DMS79 treated with DMSO at 0.1 percent for 48 hours (cell line): ENCODE measurements at places on chromosomes 16 and 17.

- no peak for DNase-seq
Observed at GRCh38 chr16:77833921-77834634, 45.7 kb downstream of the VAT1L start.

GRCh38 chr16:51453251-51453650 lies 302.2 kb upstream of the SALL1 start:
- no peak for DNase-seq

DNA sequence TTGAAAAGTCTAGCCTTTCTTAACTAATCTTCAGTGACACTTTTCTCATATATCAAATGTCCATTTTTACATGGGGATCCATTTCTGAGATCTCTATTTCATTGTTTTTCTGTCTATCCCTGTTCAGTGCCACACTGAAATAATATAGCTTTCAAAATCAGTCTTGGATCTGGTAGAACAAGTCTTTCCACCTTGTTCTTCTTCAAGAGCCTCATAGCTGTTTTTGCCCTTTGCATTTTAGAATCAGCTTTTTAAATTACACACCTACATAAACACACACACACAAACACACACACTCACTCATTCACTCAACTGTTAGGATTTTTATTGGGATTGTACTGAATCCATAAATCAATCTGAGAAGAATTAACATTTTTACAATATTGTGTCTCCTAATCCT lies 19.2 kb downstream of the GSDMB start:
- DNase-seq: peak; percentile 27

DNA sequence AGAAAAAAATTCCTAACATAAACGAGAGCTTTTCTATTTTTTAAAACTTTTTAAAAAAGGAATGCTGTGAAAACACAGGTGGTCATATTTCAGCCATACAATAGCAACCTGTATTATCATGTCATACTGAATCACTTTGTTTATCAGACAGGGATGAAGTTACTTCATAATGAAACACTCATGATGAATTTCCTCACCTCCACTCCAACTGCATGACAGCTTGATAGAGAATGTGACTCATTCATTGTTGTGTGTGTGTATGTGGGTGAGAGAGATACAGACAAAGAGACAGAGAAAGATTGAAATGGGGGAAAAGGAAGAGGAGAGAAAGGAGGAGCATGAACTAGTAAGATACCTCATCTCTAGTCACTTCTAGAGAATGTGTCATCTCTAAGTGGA lies 109.0 kb downstream of the SYCE1L start:
- no peak for DNase-seq

DNA sequence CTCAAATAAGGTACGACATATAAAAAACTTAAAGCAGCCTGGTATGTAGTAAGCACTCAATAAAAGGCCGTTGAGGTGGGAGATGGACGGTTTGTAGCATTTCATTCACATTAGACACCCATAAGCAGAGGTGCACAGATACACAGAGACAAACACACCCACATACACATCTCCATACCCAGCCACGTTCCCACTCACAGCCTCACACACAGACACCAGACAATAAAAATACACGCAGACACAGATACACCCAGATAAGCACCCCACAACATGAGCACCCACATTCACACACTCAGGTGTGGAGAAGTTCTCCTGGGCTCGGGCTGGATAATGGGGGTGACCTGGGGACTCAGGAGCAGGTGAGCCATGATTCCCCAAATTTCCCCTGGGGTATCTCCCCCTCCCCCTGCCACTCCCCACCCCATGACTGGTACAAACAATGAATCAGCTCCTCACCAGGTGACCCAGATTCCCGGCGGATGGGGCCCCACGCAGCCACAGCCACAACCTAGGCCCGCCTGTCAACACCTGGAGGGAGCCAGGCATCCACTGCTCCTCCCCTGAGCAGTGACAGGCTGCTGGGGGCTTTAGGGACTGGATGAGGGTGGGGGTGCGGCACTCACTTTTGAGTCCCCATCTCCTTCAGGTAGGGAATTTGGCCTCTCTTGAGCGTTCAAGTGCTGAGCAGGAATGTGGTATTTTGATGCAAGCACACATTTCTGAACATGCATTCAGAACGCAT lies 2.7 kb downstream of the DLX3 start:
- no peak for DNase-seq

DNA sequence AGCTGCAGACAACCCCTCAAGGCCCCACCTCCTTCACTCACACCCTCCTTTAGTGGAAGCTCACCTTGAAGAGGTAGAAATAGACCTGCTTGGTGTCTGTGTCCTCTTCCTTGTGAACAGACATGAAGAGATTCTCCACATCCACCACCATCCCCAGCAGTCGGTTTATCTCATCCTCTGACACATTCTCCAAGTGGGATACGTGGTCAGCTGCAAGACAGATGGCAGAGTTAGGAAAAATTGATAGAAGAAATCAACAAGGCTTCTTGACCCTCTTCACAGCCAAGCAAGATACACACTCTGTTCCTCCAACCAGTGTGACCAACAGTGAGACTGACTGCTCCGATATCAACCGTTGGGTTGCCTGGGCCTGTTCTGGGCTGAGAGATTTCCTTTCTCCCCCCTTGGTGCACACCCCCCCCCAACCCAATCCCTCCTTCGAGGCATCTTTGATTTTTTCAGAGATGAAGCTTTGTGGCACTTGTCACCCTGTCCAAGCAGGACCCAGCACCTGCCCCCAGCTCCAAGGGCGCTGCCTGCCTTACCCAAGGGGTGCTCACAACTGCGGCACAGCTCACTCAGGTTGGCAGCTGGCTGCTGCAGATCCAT lies 902 bp downstream of the KAT2A start:
- no peak for DNase-seq

- no peak for DNase-seq
Observed at GRCh38 chr16:81843683-81844082, 64.6 kb downstream of the PLCG2 start.

DNA sequence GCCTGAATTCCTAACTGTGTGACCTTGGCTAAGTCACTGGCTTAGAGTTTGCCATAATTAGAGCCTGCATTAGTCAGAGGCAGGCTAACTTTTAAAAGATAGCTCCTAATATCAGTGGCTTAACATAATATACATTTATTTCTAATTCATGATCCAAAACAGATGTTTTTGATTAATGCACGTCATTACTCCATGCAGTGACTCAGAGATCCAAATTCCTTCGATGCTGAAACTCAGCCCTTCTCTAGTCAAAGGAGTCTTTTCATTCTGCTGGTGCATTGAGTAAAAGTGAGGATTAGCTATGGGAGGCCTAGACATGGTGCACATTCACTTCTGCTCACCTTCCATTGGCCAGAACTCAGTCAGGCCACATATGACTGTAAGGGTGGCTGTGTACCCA lies 49.8 kb downstream of the IRX3 start:
- DNase-seq: no peak

- no peak for DNase-seq
Observed at GRCh38 chr17:5809056-5809455, 224.7 kb upstream of the NLRP1 start.

DNA sequence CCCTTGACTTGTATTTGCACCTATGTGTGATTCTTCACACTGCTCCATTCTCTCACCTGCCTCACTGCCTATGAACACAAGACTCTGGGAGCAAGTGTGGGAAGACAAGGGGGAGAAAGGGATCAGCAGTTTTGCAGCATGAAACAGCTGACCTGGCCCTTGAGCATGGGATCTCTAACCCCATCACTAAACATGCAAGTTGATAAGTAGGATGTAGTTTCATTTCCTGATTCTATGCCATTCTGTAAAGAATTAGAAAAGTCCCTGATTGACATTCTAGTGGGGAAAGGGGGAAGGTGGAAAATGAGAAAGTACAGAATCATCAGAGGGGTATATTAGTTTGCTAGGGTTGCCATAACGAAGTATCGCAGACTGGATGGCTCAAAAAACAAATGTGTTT lies 25.3 kb upstream of the MYOCD start:
- no peak for DNase-seq

GRCh38 chr17:17115620-17116019 lies 73.4 kb downstream of the MPRIP start:
- DNase-seq: no peak

GRCh38 chr16:64211331-64211730 lies 910.5 kb downstream of the CDH11 start:
- DNase-seq: no peak

DNA sequence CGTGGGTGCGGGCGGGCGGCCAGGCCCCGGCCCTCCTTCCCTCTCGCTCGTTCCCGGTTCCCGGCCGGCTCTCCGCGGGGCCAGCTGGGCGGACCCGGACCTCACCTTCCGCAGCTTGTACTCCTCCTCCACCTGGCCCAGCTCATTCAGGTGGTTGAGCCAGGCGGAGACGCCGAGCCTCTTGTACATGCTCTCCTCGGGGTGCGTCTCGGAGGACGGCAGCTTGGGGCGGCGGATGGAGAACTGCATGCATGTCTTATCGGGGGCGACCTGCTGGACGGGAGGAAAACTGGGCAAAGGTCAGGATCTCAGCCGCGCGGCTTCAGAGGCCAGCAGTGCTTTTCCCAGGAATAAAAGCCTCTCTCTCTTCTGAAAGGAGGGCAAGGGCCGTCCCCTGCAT lies 85.4 kb downstream of the TBC1D16 start:
- no peak for DNase-seq

DNA sequence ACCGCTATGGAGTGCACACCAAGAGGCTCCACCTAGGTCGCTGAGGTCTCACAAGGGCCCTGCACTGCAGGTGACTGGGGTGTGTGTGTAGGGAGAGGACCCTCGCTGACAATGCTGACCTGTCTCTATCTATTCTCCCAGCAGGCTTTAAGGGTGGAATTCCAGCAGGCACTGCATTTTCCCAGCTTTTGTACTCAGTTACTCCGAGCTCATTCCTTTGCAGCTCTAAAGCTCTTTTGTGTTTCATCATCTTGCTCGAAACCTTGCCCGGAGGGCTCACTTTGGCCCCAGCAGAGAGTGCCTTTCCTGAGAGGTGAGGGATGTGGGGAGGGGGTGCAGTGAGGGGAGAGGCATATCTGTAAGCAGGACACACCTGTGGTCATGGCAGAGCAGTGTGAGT lies 39.3 kb downstream of the SMPD3 start:
- DNase-seq: no peak

- DNase-seq: no peak
Observed at GRCh38 chr17:82302991-82303943, 14.1 kb downstream of the CD7 start.

GRCh38 chr17:45783593-45784292 lies 377 bp upstream of the CRHR1 start:
- DNase-seq: peak; percentile 70

DNA sequence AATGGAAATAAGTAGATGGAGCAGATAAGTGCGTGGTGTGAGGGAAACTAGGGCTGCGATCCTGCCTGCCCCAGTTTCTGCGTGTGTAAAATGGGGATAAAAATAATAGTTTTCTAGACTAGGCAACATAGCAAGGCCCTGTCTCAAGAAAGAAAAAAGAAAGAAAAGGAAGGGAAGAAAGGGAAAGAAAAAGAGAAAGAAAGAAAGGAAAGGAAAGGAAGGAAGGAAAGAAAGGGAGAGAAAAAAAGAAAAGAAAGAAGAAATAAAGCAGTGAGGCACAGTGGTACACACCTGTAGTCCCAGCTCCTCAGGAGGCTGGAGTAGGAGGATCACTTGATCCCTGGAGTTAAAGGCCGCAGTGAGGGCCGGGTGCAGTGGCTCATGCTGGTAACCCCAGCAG lies 2.2 kb upstream of the PKMYT1 start:
- DNase-seq: no peak

DNA sequence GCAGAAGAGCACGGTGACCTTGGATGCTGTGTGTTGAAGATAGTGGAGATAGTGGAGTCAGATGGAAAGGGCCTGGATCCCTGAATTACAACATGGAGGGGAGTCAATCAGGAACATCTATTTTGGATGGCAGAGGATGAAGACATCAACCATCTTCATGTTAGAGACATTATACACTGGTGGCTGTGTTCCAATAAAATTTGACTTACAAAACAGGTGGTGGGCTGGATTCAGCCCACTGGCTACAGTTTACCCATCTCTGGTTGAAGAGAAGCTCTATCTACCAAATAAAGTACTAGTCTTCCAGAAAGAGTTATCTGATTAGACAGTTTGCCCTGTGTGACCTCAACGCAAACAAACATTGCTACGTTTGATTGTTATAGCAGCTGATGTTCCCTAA lies 247.2 kb downstream of the XYLT1 start:
- DNase-seq: no peak

DNA sequence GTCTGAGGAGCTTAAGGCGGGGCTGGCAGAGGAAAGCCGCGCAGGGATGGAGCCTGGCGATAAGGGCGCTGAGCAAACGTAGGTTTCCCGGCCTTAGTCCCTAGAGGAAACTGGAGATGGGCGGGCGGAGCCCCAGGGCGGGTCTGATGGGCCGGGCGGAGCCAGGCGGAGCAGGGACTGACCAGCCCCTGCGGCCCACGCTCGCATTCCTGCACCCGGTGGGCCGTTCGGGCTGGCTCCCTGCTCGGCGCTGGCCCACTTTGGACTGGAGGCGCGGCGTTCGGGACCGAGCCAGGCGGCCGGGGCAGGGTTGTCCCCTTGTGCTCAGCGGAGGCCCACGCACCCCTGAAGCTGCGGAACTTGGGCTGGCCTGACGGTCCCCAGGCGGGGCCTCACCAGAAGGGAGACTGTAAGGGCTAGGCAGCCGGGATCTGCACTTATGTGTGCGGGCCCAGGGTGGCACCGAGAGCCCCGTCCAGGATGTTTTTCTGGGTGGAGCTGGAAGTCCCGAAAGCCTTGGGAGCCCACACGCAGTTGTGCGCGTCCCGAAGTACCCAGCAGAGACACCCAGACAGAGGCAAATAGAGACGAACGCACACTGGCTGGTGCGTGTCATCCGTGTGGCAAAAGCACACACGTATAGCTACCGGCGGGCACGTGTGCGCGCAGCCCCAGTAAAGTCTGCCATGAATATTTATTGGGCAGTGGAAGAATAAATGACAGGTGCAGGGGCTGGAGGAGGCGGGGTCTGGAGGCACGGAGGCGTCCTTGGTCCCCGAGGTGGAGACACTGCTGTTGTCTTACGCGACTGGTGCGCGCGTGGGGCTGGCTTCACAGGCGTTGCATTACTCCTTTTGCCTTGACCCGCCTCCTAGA lies 1.4 kb downstream of the PYDC1 start:
- peak; percentile 14 for DNase-seq

DNA sequence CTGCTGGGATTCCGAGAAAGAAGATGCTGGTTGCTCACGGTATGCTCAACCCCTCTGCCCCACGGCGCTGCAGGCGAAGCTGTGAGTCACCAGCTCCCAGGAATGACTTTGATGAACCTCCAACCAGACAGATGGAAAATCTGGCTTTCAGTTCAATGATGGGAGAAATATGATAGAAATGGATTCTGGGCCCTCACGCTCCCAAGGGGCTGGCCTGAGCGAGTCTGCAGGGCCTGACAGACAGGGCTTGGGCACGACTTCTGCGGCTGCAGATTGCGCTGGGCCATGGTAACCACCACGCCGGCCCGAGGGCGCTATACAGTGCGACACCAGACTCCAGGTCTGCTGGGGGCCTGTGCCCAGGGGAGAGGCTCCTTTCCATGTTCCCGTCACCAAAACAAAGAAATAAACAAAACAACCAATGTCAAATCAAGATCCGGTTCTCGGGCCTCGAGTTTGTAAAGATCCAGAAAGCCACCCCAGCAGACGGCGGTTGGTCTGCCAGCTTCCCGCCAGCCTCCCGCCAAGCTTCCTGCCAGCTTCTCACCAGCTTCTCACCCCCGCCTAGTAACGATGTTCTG lies 11.1 kb upstream of the ABR start:
- DNase-seq: no peak

GRCh38 chr17:73261952-73262675 lies 434 bp upstream of the CPSF4L start:
- DNase-seq: no peak
